ENCODE measurements at places on chromosomes 12 and 14. TPM values are rescaled to one million over a fixed set of nuclear protein-coding genes. Genes with fewer than 3 reads are reported as not detected.
A peak's percentile ranks its signal among the peaks of the same experiment; 100 is the strongest.

GRCh38 chr12:27549801-27550652, 26.0 kb downstream of the PPFIBP1 start:
- DNase-seq, result peak; percentile 98

Gene MLEC
- 148 TPM for total RNA-seq

DNA sequence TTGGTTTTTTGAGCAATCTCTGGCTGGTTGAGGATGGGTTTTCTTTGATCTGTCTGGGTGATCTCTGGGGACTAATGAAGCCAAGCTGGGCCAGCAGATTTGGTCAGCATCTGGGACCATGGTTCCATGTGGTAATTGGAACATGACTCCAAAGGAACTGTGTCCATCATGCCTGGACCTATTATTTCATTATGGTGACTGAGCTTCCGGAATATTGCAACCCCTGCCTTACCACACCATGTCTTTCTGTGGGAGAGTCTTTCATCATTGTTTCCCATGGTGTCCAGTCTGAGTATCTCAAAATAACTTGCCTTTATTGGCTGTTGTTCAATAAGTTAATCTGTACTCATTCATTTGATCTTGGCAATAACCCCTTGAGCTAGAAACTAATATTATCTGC, 624.9 kb upstream of the TBX3 start:
- DNase-seq, result no peak

Gene TAS2R7
- total RNA-seq, result not detected

DNA sequence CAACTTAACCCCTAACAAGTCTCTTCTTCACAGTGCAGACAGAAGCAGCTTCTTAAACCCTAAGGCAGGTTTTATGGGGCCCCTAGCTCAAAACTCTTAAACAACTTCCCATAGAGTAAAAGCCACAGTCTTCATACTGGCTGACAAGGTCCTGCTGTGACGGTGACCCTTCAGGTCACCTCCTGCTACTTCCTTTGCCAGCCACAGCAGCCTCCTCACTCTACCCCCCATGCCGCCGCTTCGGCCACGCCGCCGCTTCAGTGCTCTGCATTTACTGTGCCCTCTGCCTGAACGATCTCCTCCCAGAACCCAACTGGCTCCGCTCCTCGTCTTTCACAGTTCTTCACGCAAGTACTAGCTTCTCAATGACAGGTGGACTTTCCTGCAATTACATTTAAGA, 45.5 kb downstream of the ACADS start:
- no peak for DNase-seq

Gene CLEC1A
- total RNA-seq, result 2.7 TPM

- no peak for DNase-seq
Observed at GRCh38 chr12:98757455-98757854, 112.4 kb downstream of the APAF1 start.

GRCh38 chr12:120766566-120766965, 40.9 kb downstream of the ACADS start:
- no peak for DNase-seq

- DNase-seq, result no peak
Observed at GRCh38 chr12:113770389-113770865, 195.7 kb downstream of the RBM19 start.

Gene FOXG1
- total RNA-seq, result 16.7 TPM

- peak; percentile 23 for DNase-seq
Observed at GRCh38 chr12:100484183-100484886, 10.7 kb downstream of the NR1H4 start.

DNA sequence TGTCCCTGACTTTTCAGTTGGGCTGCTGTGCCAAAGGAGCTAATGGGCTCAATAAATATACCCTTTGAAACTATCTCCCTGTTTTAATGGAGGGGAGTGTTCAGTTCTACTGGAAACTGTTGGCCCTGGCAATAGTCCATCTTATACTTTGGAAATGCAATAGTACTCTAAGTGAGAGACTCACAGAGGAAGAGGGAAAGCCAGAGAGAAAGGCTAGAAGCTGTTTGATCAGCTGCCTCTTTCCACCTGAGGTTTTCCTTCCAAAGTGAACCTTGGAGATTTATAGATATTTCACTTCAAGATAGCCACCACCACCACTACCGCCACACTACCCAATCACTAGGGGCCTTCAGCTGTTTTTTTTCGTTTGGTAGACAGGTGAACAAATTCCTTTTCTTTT, 93.6 kb upstream of the CCDC91 start:
- no peak for DNase-seq

DNA sequence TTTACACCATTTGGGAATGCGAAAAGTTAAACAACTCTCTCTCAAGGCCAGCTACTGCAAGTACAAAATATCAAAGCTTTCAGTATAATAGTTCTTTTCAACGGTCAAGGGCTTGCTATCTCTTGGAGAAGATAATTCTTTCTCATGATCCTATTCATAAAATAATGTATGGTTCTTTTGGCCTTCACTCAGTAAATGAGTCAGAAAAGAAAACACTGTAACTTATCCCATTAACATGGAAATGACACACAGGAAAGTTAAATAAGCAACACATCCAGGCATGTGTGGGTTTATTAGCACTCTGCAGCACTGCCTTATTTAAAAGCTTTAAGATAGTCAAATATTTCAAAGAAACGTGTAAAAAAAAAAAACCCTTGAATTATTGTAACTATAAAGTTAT, 36.9 kb downstream of the ZFC3H1 start:
- no peak for DNase-seq

GRCh38 chr12:9072481-9073038, 43.2 kb downstream of the A2M start:
- DNase-seq, result no peak

GRCh38 chr12:84186433-84186832, 726.2 kb downstream of the SLC6A15 start:
- no peak for DNase-seq

GRCh38 chr12:39145175-39145999, 240.0 kb upstream of the CPNE8 start:
- DNase-seq, result no peak

Gene KRT86
- 8.1 TPM for total RNA-seq

Gene DPPA3
- total RNA-seq, result not detected

Gene MANSC4
- total RNA-seq, result not detected

DNA sequence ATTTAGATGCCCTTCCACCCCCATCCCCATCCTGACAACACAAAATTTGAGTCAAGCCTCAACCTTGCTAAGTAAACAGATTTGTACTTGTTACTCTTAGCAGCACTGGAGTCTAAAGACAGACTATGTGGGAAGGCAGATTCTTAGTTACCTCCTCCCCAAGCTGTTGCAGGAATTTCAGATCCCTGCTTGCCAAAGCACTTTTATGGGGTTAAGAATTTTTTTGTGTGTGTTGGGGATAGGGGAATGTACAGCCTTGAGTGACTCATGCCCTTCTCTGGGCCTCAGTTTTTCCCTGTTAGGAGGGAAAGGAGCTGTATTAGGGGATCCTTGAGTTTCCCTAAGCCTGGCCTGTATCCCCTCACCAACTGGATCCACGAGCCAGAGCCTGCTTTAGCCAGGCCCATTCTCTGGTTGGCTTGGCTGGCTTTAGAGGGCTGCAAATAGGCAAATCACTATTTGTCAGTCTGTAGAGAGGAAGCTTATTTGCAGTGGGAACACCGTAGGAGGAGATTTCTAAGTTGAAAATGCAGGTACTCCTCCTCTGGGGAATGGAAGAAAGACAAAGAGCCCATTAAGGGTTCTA, 27.7 kb upstream of the RNU6-8 start:
- DNase-seq, result peak; percentile 86

DNA sequence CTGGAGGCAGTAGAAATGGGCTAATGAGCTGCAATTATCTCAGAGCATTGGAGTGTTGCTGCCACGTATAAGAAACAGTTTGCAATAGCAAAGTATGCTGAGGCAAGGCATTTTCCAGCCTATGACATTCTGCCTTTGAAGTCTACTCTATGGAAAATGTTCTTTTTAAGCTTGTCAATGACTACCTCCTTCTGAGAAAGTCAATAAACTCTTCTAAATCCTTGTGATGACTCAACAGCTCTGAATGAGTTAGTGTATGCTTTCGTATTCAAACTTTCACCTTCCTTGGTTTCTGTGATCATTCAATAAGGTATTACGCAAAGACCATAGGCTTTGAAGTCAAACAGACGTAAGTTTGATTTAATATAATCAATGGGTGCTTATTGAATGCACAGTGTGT, 111.2 kb downstream of the CAPZA3 start:
- peak; percentile 13 for DNase-seq

Gene PTPRO
- total RNA-seq, result 0.32 TPM

Gene PAX9
- total RNA-seq, result 2.2 TPM

GRCh38 chr14:85317491-85318021, 212.4 kb upstream of the FLRT2 start:
- DNase-seq, result no peak

GRCh38 chr12:110199339-110200123, 75.4 kb downstream of the IFT81 start:
- peak; percentile 82 for DNase-seq

Gene CLEC4E
- total RNA-seq, result not detected

DNA sequence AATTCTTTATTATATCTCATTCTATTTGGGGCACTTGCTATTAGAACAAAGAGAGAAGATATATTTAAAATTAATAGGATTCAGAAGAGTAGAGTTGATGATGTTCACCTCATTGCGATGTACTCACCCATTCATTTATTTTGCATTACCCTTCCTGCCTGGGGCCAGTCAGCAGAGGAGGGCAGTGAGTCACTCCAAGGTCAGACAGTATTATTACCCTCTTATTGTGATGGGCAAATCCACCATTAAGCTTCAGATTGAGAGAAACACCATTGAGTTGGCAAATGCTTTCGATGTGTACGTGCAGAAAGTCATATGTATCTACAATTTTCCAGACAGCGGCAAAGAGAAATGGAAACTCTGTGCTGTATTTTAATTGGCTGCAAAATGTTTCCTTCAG, 134.2 kb downstream of the BICD1 start:
- DNase-seq, result peak; percentile 84

GRCh38 chr14:99188731-99189191, 83.2 kb downstream of the BCL11B start:
- no peak for DNase-seq

Gene GPR162
- 2.1 TPM for total RNA-seq

DNA sequence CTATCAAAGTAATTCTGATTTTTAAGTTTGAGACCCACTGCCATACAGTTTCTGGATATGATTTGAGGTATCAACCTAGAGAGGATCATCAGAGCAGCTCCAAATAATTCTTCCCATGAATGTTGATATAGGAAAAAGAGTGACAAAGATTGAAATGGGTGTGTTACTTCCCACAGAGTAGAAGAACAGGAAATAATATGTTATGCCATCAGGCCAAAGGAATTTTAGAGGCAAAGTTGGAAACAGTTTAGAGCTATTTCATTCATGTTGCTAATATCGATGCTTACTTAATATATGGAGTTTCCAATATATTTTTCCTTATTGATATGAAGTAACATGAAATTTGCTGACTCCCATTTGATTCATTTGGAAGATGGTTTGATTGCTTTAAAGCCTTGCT, 8.9 kb upstream of the MSRB3 start:
- peak; percentile 11 for DNase-seq

- DNase-seq, result no peak
Observed at GRCh38 chr14:77024171-77024691, 4.3 kb downstream of the IRF2BPL start.

GRCh38 chr12:57727758-57728395, 10.7 kb downstream of the AGAP2 start:
- no peak for DNase-seq

- DNase-seq, result no peak
Observed at GRCh38 chr12:5705791-5706190, 239.3 kb downstream of the ANO2 start.

- no peak for DNase-seq
Observed at GRCh38 chr12:130116791-130117190, 45.5 kb upstream of the FZD10 start.

DNA sequence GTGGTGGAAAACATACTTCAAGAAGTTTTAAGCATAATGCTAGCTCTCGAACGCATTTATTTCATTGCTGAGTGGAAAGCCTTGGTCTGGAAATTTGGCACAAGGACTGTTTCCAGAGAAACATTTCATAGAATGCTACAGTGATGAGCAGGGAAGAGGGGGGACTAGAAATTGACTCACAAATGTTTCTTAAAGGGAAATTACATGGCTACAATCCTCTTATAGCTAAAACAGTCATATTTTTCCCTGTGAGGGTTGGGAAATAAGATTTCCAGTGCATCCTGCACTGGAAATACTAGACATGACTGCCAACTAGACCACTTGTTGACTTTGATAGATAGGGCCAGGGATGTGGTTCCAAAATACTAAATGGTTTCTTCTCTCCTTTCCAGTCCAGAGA, 197.3 kb upstream of the RGS6 start:
- DNase-seq, result no peak

DNA sequence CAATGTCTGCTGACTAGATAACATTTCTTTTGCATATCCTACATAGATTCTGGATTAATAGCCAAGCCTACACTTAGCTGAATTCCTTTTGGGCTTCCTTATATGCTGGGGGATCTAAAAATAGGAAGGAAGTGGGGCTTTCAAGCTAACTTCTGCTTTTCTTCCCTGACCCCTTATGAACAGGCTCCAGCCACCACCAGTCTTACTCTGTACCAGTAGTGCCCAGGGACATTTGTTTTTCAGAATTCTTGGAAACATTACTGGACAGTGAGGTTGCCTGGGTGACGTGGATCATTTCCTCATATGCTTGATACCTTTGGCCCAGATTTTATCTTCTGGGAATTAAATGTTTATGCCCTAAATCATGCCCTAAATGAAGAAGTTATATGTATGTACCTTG, 55.9 kb upstream of the SRRM4 start:
- DNase-seq, result no peak

DNA sequence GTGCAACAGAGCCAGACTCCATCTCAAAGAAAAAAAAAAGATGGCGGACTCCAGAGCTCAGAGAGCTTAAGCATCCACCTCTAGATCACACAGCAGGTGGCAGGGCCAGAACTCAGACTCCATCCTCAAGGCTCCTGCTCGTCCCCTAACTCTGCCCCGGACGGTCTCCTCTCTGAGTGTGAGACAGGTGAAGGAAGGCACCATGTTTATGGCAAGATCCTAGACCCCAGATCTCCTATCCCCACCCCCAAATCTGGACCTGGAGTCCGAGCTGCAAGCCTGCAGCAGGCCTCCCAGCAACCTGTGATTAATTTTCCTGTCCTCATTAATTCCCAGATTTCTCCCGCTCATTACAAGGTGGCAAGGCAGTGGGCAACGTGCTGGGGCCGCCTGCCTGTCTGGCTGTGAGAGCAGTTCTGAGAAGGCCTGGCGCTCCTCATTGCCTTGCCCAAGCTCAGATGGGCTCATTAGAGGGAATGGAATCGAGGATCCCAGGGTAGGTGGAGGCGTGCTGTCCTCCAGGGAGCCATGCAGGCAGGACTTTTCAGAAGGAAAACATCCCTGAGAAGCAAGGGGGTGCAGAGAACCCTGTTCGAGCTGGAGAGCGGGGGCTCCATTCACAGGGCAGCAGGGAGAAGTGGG, 296.6 kb upstream of the RTL1 start:
- DNase-seq, result no peak
